ENCODE measurements at places on chromosomes 1 and 21.

- DNase-seq, result no peak
Observed at GRCh38 chr1:29635501-29636263, 399.4 kb downstream of the PTPRU start.

GRCh38 chr1:53398576-53399365 is 60.4 kb upstream of the DMRTB1 start:
- no peak for DNase-seq

DNA sequence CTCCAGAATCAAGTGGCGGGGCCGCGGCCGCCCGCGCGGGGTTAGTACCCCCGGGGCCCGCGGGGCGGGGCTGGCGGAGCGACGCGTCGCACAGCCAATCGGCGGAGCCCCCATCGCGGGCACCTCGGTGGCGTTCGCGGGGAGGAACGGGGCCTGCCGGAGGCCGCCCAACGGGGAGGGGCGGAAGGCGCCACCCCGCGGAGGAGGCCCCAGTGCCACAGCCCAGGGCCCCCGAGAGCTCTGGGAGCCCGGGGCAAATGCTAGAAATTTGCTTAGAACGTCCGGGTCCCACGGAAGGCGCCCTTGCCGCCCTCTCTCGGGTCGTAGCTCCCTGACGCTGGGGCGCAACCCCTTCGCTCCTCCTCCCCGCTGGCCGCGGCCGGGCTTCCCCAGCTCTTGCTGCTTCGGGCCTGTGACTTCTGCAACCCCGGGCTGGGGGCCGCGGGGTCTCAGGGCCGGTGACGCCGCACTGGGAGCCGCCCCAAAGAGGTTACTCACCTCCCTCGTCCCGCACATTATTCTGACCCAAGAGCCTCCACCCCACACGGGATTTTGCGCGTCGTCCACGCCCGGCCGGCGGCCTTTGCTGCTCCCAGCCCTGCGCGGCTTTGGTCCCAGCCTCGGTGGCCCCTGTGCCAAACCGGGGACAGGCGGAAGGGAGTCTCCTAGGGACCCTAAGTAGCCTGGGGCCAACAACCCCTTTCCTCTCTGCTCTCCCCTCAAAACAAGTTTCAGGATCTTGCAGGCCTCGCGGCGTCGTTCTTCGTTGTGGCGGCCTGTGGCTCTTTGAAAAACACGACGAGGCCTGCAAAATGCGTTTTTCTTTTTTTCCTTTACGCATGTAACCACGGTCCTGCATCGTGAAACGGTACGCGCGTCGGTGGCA is at the start of gene RUNX3:
RUNX3 (minus strand) TSS at position 17 of the 886 bp plus-strand sequence. CDS start 408 bp downstream, outside the sequence.
- DNase-seq, result peak; percentile 88

DNA sequence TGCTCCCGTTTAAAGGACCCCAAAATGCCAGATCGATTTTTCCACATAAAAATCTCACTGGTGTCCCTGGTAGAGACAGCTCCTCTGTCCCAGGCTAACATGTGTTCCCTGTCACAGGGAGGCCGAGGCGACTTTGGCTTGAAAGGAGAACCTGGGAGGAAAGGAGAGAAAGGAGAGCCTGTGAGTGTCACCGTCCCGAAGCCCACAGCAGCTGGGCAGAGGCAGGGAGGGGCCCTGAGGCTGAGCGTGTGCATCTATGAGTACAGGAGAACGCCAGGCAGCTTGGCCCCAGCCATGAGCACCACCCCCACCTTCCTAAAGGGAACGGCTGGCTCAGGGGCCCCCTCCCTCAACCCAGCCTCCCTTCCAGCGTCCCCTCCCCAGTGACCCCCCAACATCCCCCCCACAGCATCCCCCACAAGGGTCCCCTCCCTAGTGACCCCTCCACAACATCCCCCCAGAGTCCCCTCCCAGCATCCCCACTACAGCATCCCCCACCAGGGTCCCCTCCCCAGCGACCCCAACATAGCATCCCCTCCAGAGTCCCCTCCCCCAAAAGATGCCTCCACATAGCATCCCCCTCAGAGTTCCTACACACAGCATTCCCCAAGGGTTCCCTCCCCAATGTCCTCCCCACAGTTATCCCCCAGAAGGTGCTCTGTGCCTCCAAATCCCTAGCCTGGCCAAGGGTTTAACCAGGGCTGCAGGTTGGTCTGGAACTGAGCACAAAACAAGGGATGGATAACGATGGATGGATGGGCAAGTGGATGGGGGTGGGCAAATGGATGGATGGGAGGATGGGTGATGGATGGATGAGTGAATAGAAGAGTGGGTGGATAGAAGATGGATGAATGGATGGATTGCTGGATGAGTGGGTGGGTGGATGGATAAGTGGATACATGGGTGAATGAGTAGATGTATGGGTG is 25.1 kb downstream of the COL6A2 start:
- DNase-seq, result no peak

- DNase-seq, result no peak
Observed at GRCh38 chr1:171279678-171280077, 31.4 kb downstream of the FMO1 start.

GRCh38 chr1:155003766-155004351 is 1.3 kb downstream of the ZBTB7B start:
- no peak for DNase-seq

- no peak for DNase-seq
Observed at GRCh38 chr1:17140279-17140678, 21.0 kb upstream of the PADI2 start.

GRCh38 chr1:230246551-230246950 is 179.5 kb downstream of the GALNT2 start:
- no peak for DNase-seq

- DNase-seq, result no peak
Observed at GRCh38 chr1:23149114-23149513, 19.5 kb downstream of the LUZP1 start.

GRCh38 chr1:50271968-50272578 is 151.2 kb downstream of the DMRTA2 start:
- no peak for DNase-seq

DNA sequence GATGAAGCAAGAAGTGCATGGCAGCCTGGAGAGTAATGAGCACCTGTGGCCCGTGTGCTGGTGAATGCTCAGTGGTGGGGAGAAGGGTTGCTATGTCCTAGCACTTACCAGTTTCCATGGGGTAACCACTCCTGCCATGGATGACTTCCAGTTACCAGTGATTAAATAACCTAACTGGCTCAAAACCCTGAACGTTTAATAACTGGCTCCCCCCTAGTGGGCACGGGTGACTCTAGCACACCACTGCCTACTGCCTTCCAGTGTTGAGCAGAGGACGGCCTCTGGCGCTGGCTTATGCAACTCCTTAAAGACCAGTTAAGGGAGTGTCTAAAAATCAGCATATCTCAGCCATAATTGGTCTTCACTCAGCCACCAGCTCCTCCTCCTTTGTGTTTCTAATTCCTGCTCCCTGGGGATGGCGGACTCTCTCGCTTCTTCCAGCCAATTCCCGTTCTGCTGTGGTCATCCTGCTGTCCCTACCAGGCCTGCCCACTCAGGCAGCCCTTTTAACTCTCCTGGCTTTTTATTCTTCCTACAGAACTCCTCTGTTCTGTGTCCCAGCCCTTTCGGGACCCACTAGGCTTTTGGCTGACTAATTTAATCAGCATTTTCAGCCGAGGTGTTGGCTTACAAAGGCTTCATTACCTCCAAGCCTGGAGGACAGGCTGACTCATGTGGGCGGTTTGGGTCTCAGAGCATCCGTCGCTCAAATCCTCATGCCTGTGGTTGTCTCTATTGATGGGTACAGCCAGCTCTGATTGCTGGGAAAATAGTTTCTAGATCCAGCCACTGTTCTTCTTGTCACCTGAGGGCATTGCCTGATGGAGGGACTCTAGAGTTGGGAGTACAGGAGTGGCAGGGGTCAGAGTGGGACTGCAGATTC is 332.4 kb downstream of the CAMTA1 start:
- DNase-seq, result no peak

GRCh38 chr1:205993068-205993467 is 10.1 kb downstream of the RAB7B start:
- DNase-seq, result no peak

GRCh38 chr1:68151690-68152089 is 80.6 kb downstream of the WLS start:
- no peak for DNase-seq

DNA sequence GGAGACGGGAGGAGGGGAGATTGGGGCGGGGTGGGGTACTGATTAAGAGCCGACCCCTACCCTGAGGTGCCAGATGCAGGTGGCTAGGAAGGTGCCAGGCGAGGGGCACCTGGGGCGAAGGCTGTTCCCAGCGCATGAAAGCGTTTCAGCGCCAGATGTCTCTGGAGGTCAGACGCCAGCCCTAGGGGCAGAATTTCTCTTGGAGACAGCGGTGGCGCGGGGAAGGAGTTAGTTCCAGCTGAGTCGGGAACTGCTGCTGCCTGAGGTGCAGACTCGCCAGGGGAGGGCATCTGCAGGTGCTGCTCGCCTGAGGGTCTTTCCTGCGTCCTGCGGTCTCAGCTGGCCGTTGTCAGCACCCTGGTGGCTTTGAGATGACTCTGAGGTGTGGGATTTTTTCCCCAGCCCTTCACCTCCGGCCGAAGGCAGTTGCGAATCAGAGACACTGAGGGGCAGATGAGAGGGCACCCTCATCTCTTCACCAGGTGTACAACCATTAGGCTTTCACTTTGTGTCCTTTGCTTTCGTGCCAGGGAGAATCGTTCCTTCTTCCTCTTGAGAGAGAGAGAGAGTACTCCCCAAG is 539 bp downstream of the CGN start:
- no peak for DNase-seq

- DNase-seq, result no peak
Observed at GRCh38 chr1:26701266-26701994, 5.6 kb downstream of the ARID1A start.

GRCh38 chr1:59903141-59903754 is 23.3 kb downstream of the CYP2J2 start:
- no peak for DNase-seq

GRCh38 chr1:72777918-72778317 is 495.6 kb upstream of the NEGR1 start:
- DNase-seq, result no peak

- DNase-seq, result no peak
Observed at GRCh38 chr1:115495625-115496024, 146.1 kb upstream of the VANGL1 start.

- DNase-seq, result no peak
Observed at GRCh38 chr1:207342332-207342731, 20.9 kb downstream of the CD55 start.

GRCh38 chr1:185775501-185775900 is 41.3 kb downstream of the HMCN1 start:
- DNase-seq, result no peak

- DNase-seq, result no peak
Observed at GRCh38 chr1:177973585-177973984, 3.7 kb upstream of the SEC16B start.

DNA sequence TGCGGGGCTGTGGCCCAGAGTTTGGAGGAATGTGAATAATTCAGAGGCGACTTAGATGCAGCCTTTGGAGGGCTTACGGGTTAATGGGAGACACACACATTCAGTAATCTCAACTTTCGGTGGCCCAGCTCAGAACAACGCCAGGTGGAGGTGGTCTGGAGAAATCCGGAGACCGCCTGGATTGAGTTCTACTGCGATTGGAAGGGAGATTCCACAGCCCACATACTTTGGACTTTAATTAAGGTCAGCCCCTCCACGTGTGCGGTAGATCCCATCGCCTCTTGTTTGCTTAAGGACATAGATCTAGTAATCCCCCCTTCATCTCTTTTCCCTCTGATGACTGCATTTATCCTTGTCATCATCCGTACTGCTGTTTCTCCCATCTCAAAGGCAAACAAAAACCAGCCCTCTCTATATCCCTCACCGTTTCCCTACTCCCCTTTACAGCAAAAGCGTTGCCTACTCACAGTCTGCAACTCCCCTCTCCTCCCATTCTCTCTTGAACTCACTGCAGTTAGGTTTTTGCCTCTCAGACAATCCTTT is 720 bp upstream of the BSDC1 start:
- no peak for DNase-seq

DNA sequence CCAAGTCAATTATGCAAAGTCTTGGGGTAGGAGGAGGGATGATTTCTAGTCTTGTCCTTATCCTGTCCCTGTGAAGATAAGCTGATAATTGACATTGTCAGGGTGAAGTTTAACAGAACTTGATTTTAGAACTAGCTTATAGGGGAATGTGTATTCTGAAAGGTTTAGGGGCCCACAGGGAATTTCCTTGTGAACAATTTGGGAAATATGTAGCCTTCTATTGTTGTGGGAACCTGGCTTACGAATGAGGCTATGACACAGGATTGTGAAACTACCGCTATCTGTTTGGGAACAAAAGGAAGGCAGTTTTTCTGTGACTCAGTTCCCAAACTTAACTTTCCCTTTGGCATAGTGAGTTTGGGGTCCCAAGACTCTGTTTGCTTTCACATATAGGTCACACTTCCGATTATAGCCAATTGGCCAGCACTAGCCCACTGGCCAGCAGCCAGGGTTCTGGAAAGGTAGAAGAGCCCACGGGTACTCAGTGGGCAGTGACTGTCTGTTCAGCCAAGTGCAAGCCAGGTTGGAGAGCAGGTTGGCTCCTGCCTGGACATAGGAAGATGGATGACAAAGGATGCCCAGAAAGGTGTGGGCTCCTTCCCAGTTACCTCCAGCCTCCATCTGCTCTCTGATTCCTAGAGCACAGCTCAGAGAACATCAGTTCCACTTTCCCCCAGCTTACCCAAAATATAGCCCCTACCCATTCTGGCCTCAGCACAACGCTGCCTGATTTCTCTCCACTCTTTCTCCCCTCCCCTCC is 35.5 kb downstream of the H3-3A start:
- DNase-seq, result no peak

DNA sequence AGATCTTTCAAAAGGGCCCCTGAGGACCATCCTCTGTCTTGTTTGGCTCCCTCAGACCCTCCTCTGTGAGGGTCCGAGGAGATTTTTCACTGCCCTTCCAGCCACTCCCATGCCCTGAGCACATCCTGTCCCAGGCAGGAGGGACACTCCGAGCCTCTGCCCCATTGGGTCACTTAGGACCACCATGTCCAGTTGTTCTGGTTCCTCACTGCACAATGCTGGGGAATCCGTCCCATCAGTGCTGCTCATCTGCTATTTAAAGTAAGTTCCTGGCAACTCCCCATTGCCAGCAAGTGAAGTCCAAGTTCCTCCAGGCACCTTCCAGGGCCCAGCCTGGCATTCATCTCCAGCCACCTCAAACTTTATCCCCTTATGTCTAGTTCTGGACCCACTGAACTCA is 117.5 kb upstream of the GRIK3 start:
- DNase-seq, result no peak

- DNase-seq, result no peak
Observed at GRCh38 chr1:229392936-229393335, 41.0 kb downstream of the ACTA1 start.

- DNase-seq, result no peak
Observed at GRCh38 chr21:46655230-46655629, 19.8 kb downstream of the PRMT2 start.

DNA sequence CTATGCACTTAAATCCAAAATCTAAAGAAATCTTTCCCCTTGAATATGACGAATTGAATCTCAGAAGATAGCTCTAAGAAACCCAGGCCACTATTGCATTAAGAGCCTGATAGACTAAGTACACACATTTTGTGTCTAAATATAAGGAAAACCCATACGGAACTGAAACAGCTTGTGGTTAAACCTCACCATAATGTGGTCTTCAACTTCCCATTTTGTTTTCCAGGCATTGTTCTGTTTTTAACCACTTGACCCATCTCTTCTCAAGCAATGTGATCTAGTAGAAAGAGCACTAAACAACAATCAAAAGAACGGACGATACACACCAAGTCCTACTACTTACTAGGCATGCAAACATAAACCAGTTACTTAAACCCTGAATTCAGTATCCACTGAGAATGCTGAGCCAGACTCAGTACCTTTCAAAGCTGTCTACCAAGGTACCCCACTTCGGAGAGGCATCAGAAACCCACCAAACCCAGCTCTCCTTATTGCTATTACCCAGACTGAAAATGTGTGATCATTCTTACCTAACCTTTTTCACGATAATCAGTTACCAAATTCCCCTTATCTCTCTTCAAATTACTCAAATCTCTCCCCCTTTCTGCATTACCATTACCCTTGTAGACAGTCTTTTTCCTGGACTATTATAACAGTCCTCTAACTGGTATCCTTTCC is 12.8 kb downstream of the OTUD7B start:
- no peak for DNase-seq
